HT1080 (cell line): ENCODE measurements at places on chromosomes 6 and 20. TPM values are rescaled to one million over a fixed set of nuclear protein-coding genes. Genes with fewer than 3 reads are reported as not detected.
A peak's percentile ranks its signal among the peaks of the same experiment; 100 is the strongest.

The SLC32A1 gene
- total RNA-seq = not detected in 2 replicates

- no peak for DNase-seq
Measured at GRCh38 chr6:93792746-93793145, 373.4 kb upstream of the EPHA7 start.

DNA sequence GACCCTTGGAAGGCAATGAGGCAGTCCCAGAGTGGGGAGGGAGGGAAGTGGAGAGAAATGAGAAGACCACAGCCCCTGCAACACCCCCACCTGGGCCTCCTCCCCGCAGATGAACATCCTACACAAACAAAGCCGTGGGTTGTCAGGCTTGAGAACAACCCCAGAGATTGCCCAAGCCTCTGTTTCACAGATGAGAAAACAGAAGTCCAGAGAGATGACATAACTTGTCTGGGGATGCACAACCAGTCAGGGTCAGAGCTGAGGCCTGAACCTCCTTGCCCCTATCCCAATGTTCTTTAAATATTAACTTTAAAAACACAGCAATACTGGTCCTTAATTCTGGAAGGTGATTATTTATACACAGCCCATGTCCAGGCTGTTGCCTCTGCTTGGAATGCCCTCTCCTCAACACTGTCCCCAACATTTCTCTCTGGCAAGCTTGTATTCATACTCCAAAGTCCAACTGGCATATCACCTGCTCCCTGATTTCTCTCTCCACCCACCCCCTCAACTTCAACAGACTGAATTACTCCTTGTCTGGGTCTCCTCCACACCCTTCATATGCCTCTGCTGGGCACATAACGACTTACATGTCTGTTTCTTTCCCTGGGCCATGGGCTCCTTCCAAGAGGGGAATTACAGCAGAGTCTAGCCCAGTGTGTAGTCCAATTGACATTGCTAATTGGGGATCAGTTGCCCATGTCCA is 135.5 kb upstream of the LRFN2 start:
- no peak for DNase-seq

The TSBP1 gene
- not detected in 2 replicates for total RNA-seq

DNA sequence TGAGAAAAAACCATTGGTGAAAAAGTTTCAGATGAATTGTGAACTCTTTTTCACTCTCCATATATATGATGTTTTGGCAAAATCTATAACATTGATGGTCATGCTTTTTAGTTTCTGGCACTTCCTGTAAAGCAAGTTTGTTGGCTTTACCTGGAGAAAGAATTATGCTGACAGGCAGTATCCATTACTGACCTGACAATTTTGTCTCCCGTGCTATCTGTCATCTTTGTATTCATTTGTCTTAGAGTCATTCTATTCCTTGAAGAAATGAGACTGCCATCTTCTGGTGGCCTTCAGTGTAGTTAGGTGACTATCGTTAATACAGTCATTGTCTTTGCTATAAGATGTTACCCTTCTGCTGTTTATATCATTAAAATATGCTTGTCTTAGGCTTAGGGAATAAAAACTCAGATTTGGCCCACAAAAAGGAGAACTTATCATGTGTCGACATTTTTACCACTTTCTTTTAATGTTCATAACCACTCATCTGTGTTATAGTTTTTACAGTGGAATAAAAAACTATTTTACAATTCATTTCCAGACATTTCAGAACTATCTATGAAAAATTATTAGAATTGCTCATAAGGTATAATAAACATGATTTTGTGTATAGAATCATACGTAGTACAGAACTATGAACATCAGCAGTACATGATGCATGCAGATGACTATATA is 707.0 kb downstream of the EPM2A start:
- DNase-seq = peak; percentile 54

The MRPS18B gene
- total RNA-seq = 112 and 132 TPM in 2 replicates

DNA sequence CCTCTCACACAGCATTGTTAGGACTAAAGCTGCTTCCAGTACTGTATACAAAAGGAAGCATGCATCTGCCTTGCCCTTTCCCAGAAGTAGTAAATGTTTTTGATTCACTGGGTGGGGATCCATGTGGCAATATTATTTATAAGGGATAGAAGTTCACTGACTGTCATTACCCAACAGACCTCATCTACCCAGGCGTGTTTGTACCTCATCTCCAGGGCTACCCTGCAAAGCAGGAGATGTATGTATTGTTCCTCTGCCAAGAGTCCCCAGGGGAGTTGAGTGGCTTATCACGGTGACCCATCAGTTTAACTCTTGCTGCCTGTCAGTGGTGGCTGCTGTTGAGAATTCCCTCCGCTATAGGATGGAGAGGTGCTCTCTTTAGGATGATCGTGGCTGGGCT is 42.5 kb downstream of the SLC24A3 start:
- DNase-seq = no peak

DNA sequence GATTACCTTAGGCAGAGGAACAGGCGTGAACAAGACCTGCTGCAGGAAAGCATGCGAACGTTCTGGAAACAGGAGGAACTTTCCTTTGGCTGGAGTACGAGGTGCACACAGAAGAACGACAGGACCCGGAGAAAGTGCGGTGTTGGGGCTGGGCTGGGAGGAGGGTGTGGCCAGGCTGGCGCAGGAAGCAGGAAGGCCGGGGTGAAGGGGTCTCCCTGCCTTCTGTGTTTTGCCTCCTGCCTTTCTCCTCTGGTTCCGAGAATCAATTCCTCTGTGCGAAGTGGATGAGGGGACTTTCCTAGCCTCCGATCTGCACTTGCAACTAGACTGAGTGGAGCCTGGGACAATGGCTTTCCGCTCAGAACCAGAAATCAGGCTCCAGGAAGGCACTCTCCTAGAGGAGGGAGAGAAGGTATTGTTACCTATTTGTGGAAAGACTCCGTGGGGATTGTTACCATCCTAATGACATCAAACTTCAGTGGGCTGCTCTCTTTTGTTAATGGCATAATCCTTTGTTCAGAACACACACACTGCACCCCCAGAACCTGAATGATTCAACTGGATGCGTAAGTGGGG is 22.9 kb upstream of the PLEKHG1 start:
- DNase-seq = no peak

DNA sequence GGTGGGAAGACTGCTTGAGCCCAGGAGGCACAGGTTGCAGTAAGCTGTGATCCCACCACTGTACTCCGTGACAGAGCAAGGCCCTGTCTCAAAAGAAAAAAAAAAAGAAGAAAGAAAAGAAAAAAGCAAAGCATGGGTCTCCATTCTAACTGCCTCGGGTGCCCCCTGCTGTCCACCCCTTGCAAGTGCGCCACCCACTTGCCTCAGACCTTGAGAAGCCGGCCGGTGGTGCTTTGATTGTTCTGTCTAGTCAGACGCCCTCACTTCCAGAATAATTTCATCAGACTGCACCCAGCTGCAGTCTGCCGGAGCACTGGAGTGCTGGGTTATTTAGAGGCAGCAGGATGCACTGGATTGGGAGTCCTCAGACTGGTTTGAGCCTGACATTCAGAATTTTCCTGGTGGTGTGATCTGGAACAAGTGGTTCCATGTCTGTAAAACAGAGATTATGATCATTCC is 17.6 kb upstream of the TM9SF4 start:
- peak; percentile 77 for DNase-seq

DNA sequence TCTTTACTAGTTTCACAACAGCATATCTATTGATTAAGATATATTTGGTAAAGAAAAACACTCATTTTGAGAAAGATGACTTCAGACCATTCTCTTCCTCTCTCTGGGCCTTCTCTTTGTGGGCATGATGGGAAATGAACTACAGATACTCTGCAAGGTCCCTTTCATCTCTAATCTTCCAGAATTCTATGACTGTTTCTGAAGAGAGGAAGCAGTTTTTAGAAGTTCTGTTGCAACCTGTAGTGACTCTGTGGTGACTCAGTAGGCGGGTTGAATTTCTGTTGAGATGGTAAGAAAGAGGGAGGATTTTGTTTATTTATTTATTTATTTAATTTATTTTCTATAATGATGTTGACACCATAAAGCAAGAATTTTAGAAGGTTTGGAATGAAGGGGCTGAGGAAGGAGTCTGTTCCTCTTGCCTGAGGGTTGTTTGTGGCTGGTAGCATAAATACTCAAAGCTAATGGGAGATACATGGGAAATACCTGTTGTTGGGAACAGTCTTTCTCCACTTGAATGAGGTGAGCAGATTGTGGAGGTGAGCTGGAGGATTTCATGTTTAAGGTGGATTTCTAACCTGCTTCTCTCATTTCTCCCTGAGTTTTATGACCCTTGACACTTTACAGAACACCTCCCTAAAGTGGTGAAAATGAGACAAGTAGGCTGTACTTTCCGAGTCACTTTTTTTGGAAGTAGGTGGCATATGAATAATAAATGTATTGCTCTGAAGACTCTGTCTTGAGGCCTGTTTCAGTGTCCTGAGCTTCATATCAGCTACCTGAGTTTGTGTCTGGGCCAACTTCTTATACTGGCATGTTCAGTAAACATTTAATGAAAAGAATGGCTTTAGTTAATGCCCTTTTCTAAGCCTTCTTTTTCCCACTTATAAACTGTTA is 15.0 kb downstream of the ACSS2 start:
- peak; percentile 83 for DNase-seq

GRCh38 chr6:43695967-43696291 is 8.3 kb upstream of the MRPS18A start:
- no peak for DNase-seq

The FAM209A gene
- not detected in 2 replicates for total RNA-seq

The COL20A1 gene
- not detected in 2 replicates for total RNA-seq

DNA sequence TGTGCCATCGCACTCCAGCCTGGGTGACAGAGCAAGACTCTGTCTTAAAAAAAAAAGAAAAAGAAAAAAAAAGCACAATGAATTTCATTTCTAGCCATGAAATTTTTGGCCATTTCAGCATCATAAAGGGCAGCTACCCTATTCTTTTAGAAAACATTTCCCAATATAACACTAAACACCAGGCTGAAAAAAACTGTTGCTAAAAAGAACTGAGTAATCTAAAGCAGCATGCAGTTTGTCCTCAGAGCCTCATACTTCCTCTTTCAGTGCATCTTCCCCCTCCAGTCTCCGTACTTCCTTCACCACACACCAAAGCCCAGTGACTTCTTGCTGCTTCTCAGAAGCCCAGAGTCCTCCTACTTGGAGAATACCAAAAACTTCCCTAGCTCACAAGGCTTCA is 5.6 kb upstream of the IFNGR1 start:
- DNase-seq = no peak

GRCh38 chr6:55977959-55978665 is 102.7 kb upstream of the BMP5 start:
- DNase-seq = no peak

The C20orf141 gene
- 0.50 TPM in 1 of 2 replicates, not detected in the other for total RNA-seq

GRCh38 chr6:31575335-31575901 is at the start of gene TNF:
Gene TNF (plus strand): TSS chr6:31575565. CDS start chr6:31575742, 177 bp downstream.
- DNase-seq = no peak

DNA sequence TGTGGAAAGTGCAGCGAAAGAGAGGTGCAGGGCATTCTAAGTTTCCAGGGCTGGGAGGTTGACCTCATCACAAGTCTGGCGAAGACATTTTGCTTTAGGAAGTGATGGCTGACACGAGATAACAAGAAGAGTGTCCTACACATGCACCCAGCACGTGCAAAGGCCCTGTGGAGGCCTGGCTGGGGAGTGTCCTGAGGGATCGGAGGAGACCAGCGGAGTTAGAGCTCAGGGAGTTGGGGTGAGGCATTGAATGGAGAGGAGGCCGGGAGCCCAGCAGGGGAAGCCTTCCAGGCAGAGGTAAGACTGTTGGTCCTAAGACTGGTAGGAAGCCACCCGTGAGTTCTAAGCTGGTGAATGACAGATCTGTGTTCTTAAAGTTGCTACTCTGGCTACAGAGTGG is 58.4 kb downstream of the PPP1R14C start:
- DNase-seq = no peak

- DNase-seq = no peak
Measured at GRCh38 chr20:52529826-52530225, 338.2 kb upstream of the ZFP64 start.

DNA sequence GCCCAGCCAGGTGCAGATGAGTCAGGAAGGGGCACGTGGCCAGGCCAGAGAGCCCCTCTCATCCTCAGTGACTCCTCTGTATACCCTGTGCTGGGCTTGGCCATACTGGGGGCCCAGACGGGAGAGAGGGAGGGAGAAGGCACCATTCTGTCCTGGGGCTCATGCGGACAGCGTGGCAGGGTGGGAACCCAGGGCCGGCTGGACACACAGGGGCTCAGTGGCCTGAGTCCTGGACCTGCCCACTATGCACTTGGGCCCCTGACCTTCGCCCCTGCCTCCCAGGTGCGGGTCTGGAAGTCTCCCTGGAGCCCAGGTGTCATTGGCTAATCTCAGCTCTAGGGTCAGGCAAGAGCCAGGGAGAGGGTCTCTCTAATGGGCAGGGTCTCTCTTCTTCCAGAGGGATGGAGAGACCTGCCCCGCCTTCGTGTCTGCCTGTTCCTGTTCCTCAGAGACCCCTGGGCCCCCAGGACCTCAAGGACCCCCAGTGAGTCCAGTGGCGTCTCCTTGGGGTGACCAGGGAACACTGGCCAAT is 27.7 kb downstream of the COL20A1 start:
- no peak for DNase-seq
